Fibroblast of the aortic adventitia (primary cell): ENCODE measurements at places on chromosomes 5 and 9. TPM values are rescaled to one million over a fixed set of nuclear protein-coding genes. Genes with fewer than 3 reads are reported as not detected.

DNA sequence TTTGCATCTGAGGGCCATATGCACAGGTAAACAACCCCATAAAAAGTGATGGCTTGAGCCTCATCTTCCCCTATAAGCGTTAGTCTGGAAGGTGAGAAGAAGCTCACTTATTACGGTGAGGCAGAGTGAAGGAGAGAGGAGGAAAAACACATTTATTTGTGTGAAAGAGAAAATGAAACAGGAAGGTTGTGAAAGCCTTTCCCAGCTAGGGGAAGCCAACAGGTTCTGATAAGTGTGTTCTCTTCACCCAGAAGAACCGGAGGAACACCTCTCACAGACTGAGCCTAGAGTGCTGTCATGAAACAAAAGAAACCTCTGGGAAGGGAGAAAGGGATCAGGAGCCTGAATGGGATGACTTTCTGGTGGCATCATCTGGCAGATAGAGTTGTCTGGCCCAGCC, 192.5 kb downstream of the PTTG1 start:
- no peak for DNase-seq

- peak; percentile 94 for DNase-seq
Observed at GRCh38 chr5:109329333-109330237, 80.2 kb downstream of the PJA2 start.

DNA sequence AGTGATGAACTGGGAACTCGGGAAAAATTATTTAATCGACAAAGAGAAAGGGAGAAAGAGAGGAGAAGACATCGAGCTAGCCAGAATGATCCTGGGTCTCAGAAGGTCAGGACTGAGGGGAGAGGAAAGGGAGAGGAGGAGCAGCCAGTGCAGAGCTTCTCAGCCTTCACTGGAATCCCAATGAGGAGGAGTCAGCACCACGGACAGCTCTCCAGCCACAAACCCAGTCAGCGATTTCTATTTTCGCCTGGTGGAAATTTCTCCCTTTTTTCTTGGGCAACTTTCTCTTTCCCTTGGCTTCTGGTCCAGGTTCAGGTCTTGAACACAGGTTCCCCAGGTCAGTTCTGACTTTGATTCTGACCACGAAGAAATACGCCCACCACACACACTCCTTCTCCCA, 1.6 kb upstream of the BRINP1 start:
- DNase-seq: peak; percentile 35

DNA sequence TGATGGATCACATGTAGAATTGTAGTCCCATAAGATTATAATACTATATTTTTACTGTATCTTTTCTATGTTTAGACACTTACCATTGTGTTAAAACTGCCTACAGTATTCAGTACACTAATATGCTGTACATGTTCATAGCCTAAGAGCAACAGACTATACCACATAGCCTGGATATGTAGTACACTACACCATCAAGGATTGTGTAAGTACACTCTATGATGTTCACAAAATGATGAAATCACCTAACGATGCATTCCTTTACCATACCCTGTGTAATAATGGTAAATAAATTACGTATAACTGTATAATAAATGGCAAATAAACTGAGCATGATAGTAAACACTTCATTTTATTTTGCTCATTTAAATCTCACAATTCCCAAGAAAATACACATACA, 60.3 kb downstream of the RICTOR start:
- no peak for DNase-seq

- no peak for DNase-seq
Observed at GRCh38 chr9:127960410-127961154, 20.2 kb downstream of the EEIG1 start.

GRCh38 chr5:88396751-88397281, 128.2 kb upstream of the TMEM161B start:
- DNase-seq: no peak

GRCh38 chr5:152601806-152602732, 197.0 kb upstream of the NMUR2 start:
- DNase-seq: no peak

DNA sequence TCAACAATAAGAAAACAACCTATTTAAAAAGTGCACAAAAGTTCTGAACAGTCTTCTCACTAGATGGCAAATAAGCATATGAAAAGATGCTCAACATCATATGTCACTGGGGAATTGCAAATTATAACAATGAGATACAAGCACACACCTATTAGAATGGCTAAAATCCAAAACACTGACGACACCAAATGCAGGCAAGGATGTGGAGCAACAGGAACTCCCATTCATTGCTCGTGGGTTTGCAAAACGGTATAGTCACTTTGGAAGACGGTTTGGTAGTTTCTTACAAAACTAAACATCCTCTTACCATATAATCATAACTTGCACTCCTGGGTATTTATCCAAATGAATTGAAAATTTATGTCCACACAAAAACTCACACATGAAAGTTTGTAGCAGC, 100.9 kb upstream of the TBC1D2 start:
- peak; percentile 53 for DNase-seq

DNA sequence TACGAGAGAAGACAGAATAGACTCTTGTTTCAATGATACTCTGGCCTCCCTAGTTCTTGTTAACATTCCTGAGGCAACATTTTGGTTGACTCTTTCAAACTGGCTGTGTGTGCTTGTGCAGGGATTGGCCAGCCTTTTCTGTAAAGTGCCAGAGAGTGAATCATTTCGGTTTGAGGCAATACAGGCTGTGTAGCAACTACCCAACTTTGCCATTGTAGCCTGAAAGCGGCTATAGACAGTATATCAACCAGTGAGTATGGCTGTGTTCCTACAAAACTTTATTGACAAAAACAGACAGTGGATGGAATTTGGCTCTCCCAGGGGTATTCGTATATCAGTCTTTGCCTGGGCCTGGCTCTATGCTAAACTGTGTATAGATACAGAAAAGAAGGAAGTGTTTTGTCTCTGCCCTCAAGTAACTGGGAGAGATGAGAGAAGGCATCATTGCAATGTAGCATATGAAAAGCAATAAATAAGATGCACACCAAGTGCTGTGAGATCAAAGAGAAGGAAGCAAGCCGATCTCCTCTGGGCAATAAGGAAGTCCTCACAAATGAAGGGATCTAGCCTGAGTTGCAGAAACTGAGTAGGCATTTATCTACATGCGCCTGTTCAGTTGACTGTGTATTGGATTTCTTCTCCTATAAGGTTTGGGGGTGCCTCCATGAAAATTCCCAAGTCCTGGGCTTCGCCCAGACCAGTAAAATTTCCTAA, 568.0 kb upstream of the KLF4 start:
- DNase-seq: peak; percentile 98

DNA sequence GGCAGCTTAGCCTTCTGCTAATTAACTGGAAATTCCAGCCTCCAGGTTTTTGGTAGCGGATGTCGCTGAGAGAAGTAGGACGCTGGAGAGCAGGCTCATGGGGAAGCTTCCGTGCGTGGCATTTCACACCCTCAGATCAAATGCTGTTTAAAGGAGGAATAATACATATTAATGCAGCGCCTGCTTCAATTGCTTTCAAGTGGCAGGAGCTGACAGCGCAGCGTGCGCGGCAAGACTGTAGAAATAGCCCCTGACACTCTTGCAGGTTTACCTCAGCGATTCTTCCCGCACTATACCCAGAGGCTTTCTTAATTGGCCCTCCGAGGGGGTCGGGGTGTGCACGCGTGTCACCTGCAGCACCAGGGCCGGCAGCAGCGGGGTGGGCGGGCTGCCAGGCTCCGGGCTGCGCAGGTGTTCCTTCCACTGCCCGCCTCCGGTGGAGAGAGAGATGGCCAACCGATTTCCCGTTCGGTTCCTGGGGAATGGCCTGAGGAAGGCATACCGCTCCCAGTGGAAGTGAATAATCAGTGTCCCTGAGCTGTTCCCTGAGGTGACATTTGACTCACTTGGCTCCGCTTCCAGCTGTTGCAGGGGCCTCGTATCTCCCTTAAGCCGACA, 427.9 kb downstream of the KCTD16 start:
- DNase-seq: no peak

DNA sequence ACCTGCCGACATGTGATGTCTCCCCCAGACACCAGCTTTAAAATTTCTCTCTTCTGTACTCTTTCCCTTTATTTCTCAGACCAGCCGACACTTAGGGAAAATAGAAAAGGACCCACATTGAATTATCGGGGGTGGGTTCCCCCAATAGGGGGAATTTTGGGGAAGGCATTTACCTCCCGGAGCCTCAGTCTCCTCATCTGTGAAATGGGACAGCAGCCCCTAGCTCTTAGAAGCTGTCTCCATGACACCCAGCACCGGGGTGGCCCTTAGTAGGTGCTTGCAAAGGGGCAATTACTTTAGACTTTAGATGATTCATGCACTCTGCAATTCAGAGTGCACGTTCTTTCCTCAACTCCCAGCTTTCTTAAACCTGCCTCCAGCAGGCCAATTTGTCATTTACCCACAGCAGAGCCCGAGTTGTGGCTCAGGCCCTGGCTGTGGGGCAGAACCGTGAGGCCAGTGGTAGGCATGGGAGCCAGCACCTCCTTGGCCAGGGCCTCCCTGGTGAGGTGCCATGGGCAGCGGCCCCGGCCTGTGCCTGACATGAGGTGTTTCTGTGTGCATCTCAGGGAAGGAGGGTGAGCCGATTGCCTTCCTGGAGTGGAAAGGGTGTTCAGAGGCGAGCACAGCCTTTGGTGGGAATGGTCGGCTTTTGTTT, 51.7 kb downstream of the SH3PXD2B start:
- no peak for DNase-seq

DNA sequence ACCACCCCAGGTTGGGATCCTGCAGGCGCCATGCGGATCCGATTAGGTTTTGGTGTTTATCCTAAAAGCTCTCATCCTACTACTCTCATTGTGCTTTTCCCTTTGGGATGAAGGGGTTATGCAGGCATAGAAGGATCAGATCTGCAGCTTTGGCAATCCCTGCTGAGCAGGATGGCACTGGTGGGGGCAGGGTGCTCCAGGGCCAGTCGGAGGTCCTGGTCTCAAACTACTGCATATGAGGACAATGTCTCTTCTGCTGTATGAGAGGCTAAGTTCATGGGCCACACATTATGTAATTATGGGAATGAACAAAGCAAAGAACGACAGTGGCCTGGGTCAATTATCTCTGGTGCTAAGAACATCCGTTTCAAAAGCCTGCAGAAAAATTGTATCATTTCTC, 334.2 kb downstream of the IRX1 start:
- DNase-seq: no peak

- DNase-seq: peak; percentile 25
Observed at GRCh38 chr5:77935506-77936364, 159.6 kb upstream of the TBCA start.

DNA sequence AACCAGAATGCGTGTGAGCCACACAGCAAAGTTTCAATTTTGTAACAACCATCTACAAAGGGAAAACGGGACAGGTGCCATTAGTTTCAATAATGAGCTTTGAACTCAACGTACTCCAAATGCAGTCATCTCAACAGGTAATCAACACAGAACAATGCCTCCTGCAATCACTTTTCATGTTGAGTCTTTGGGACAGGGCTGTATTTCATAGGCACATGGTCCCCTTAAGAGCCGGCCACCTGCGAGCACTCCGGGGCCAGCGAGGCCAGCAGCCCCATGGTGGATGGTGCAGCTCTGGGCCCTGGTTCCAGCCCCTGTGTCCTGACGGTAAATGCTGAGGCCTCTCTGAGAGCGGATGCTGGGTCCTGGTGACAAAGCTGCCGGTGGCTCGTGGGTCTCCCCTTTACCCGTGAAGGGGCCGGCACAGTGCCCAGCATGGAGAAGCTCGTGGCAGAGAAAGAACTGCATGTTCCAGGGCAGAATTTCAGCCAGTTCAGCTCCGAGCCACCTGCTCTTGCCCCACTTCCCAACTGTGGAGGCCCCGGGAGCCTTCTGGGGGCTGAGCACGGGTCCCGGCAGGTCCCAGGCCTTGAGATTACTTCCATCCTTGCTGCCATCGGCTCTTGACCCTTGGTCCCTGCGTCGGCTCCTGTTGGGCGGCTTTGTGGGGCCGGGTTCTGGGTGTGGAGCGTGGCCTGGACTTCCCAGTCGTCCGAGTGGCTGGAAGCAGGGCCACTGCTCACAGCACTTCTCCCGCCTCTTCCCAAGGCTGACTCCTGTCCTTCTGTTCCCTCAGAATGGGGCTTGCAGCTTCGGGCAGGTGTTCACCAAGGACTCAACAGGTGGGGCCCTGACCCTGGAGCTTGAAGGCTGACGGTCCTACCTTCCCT, 26.1 kb upstream of the RNU6ATAC start:
- no peak for DNase-seq

- no peak for DNase-seq
Observed at GRCh38 chr5:151490627-151491026, 43.2 kb downstream of the SLC36A1 start.

DNA sequence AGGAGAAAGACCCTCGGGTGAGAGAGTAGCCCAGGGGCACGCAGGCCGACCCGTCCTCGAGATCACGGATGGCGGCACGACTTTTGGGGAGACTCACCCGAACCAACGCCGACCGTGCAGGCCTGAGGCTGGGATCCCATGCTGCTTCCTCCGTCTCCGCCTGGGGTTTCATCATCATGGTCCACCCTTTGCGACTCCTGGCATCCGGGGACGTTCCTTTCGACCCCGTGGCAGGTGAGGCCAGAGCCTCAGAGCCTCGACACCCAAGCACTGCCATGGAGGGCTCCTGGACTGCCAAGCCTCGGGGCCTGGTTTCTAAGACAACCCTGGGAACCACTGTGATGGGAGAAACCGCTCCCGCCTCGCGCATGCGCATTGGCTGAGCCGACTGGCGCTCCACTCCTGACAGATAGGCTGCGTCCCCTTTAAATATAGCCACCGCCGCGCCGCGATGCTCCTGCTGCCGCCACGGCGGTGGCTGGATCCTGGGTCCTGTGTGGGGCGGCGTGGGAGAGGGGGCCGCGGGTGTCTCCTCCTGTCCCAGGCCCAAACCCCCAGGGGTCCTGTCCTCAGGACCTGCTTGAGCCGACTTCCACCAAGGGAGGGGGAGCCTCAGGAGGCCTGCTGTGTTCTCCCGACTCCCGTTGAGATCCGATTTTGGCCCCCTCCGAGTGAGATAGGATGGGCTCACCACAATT, 481.6 kb downstream of the SPATA31A7 start:
- DNase-seq: no peak

DNA sequence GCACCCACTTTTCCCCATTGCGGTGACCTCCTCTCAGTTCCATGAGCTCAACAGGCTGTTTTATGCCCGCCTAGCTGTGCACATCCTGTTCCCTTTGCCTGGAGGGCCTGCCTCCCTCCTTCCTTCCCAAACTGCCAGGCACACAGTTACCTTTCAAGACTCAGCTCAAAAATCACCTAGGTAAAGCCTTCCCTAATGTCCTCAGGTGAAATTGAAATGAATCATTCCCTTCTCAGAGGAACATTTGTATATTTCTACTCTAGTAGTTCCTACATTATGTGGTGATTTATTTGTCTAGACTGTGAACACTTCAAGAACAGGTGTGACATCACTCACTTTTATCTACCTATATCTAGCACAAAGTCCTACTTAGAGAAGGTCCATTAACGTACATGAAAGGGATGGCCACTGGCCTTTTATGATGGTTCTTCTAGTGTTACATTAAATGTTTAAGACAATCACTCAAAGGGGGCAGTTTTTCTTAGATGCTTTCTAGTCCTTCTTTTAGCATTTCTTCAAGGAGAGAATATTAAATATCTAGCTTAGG, 103.5 kb upstream of the EQTN start:
- no peak for DNase-seq

Gene BTNL9
- total RNA-seq: not detected in 2 replicates

Gene SOX30
- 0.09 TPM in 1 of 2 replicates, not detected in the other for total RNA-seq

Gene NUTM2F
- total RNA-seq: not detected in 2 replicates

Gene NKD2
- total RNA-seq: 0.81 TPM in 1 of 2 replicates, not detected in the other

Gene DRD1
- 0.18 TPM in 1 of 2 replicates, not detected in the other for total RNA-seq

Gene IL9
- total RNA-seq: not detected in 2 replicates

Gene PAXX
- 7.1 and 18.3 TPM in 2 replicates for total RNA-seq

Gene PAPPA
- total RNA-seq: 12.3 and 80.5 TPM in 2 replicates

Gene CORO2A
- total RNA-seq: 0.36 and 0.57 TPM in 2 replicates

Gene TMOD1
- 0.16 and 0.18 TPM in 2 replicates for total RNA-seq
